ENCODE measurements at places on chromosomes 11 and 22. TPM values are rescaled to one million over a fixed set of nuclear protein-coding genes. Genes with fewer than 3 reads are reported as not detected.

Gene NLRP14
- 0.49 TPM for total RNA-seq

Gene FADS1
- total RNA-seq = 50.4 TPM

Gene HEPHL1
- not detected for total RNA-seq

Gene FUT4
- 6.1 TPM for total RNA-seq

Gene SCGB2A2
- not detected for total RNA-seq

Gene TMEM258
- 17.2 TPM for total RNA-seq

Gene KCNJ1
- total RNA-seq = not detected

Gene OSBP2
- total RNA-seq = 15.0 TPM

Gene APLNR
- 6.4 TPM for total RNA-seq

Gene ROBO4
- 3.9 TPM for total RNA-seq

Gene CBLIF
- total RNA-seq = not detected

Gene GDPD4
- total RNA-seq = not detected

Gene RTN4RL2
- 1.2 TPM for total RNA-seq

Gene TRIM49B
- 0.25 TPM for total RNA-seq

Gene ZBTB3
- total RNA-seq = 7.9 TPM

Gene B3GAT1
- 60.2 TPM for total RNA-seq

Gene PARVG
- total RNA-seq = 1.5 TPM

Measured in temporal lobe (tissue), 4 donors.